ENCODE measurements at places on chromosomes 5 and 9.

GRCh38 chr5:126868338-126869004 is 91.5 kb downstream of the LMNB1 start:
- no peak for DNase-seq

DNA sequence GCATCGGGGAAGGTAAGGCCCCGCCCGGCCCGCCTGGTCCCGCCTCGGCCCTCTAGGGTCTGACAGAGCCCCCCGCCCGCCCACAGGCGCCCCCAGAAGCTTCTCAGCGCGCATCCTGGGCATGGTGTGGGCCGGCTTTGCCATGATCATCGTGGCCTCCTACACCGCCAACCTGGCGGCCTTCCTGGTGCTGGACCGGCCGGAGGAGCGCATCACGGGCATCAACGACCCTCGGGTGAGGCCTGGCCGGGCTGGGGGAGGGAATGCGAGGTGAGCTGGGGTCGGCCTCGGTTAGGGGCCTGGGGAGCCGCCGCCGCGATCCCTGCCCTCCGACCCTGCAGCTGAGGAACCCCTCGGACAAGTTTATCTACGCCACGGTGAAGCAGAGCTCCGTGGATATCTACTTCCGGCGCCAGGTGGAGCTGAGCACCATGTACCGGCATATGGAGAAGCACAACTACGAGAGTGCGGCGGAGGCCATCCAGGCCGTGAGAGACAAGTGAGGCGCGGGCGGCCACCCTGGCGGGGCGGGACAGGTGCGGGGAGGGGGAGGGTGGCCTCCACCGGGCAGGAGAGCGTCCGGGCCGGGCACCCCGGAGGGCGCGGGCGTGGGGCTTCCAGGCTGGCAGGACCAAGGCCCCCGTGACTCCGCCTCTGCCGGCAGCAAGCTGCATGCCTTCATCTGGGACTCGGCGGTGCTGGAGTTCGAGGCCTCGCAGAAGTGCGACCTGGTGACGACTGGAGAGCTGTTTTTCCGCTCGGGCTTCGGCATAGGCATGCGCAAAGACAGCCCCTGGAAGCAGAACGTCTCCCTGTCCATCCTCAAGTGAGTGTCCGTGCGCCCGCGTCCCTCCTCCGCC is 7.1 kb downstream of the LRRC26 start:
- no peak for DNase-seq

DNA sequence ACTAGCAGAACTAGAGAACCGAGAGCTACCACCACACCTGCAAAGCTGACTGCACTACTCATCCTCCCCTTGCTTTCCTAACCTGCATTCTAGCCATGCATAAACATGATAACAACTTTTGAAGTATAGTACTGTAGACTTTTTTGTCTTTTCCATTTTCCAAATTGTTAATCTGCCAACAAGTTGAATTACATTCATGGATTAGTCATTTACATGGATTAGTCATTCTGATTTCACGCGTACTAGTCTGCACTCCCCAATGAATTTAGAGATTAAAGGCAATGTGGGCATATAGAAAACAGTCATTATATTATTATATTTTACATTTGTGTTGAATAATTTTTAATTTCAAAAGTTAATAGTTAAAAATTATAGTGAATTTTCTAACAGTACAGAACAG is 81.4 kb downstream of the EDIL3 start:
- DNase-seq: no peak

GRCh38 chr9:73216100-73216499 is 64.4 kb downstream of the ANXA1 start:
- DNase-seq: no peak

GRCh38 chr9:87834357-87834756 is 48.3 kb upstream of the SPATA31E1 start:
- DNase-seq: no peak

DNA sequence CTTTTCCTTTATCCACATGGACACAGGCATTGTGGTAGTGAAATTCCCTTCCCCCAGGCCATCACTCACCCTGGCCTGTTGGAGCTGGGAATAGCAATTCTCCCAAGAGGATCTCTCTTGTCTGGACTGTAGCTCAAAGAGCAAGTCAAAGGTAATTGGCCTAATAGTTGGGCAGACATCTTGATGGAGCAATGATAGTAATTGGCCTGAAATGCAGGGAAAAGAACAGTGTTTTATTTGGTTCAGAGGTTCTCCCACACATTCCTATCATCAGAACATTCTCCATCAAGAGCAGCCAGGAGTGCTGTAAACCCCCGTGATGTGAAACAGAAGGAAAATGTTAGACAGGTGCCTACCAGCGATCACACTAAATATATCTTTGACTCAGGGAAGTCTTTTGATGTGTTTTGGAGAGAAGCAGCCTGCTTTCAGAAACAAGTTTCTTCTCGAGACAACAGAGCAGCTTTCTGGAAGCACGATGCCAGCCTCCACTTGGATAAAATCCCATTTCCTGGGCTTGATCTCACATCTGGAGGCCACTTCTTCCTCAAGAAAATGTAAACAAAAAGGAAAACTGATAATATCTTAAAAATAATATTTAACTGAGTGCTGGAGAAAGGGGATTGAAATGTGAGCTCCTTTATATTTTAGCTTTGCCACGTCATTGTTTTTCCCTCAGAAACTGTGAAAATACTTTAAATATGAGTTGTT is 198.1 kb upstream of the WWC1 start:
- DNase-seq: no peak
